ENCODE measurements at places on chromosomes 2 and 18.
A peak's percentile ranks its signal among the peaks of the same experiment; 100 is the strongest.

GRCh38 chr2:235725016-235725489 lies 231.2 kb downstream of the AGAP1 start:
- peak; percentile 42 for DNase-seq

DNA sequence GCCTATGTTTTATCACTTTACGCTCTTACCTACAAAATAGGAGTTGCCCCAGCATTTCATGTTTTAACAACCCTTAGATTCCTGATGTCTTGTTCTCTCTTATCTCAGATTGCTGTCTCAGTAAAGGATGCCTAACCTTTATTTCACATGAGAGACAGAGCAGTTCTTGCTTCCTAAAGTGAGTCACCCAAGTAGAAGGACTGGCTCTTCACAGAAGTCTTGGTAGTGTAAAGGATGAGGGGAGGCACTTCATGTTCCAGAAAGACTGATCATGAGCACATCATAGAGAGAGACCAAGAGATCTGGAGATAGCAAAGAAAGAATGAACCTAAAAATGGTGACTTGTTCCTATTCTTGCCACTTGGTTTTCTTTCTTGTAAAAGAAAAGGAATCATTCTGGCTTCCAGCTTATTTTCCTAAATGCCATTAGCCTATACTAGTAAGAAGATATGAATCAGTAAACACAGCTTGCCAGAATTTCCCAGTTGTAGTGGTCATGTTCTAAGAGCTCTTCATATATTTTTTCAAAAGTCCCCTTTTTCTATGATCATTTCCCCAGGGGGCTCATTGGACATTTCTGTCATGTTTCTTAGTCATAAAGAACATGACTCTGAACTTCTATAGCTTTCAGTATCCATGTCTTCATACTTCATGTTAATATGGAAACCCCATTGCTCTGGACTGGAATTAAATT lies 54.9 kb downstream of the MAPRE2 start:
- DNase-seq = no peak

DNA sequence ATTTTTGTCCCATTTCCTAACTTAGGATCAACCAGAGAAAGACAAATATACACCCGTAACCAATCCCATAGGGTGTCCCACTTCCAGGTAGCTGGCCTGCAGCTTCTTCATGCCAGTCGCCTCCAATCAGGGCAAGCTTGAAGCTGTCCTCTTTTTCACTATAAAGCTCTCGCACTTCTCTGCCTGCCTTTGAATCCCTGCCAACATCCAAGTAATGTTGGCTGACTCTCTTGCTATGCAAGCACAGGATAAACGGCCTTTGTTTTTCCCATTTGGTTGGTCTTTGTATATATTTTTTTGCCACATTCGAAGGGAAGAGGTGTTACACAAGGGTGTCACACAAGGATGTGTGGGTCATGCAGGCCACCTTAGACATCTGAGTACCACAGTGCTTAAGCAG lies 388.8 kb downstream of the CBLN2 start:
- no peak for DNase-seq

- no peak for DNase-seq
These were observed 373.1 kb upstream of the SYT4 start for GRCh38 chr18:43650426-43650825.

- DNase-seq = no peak
These were observed 4.6 kb downstream of the AFG3L2 start for GRCh38 chr18:12372406-12372805.

- peak; percentile 66 for DNase-seq
These were observed 28.3 kb upstream of the NTSR2 start for GRCh38 chr2:11698009-11698922.

DNA sequence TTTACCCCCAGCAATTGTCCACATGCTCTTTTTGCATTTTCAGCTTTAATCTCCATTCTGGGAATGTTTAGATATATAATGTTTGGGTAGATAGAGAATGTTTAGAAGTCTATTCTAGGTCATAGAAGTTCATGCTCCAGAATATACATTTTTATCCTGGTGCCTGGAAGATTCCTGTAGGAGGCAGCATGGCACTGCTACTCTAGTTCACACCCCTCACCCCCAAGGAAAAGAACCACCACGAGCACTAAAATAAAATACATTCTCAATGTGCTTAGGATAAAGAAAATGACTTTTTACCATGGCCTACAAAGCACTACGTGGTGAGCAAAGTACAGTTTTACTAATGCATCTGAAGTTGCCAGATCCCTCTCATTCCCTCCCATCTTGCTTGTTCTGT lies 53.8 kb downstream of the MYO1B start:
- DNase-seq = no peak

GRCh38 chr2:58155160-58155778 lies 85.9 kb downstream of the FANCL start:
- DNase-seq = no peak

- DNase-seq = peak; percentile 14
These were observed 105.0 kb upstream of the ALK start for GRCh38 chr2:30026091-30027055.

GRCh38 chr2:15040429-15041084 lies 408.0 kb downstream of the LRATD1 start:
- DNase-seq = no peak

GRCh38 chr2:62140426-62141141 lies 55.3 kb upstream of the B3GNT2 start:
- DNase-seq = no peak

DNA sequence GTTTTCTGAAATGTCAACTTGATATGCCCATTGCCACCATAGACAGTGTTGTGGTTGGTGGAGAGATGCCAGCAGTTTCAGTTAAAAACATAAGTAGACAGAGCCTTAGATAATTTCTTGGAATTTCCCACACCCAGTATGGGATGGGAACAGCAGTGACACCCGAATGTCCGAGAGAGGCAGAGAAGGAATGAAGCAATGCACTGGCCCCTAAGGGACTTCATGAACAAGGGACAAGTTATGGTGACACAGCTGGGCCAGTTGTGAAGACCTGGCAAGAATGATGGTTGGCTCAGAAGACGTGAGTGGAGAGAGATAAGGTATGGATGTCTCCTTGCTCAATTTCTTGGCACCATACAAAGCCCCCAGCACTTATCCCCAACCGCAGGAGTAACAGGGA lies 165.2 kb upstream of the APCDD1 start:
- no peak for DNase-seq

GRCh38 chr2:85540133-85540648 lies 1.2 kb downstream of the MAT2A start:
- DNase-seq = no peak

DNA sequence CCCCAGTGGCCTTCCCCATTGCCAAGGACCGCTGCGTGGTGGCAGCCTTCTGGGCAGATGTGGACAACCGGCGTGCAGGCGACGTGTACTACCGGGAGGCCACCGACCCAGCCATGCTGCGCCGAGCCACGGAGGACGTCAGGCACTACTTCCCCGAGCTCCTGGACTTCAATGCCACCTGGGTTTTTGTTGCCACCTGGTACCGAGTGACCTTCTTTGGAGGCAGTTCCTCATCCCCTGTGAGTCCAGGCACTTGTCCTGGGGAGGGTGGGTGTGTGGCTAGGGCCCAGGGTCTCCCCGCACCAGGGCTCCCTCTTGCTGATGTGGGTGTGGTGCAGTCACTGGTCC lies 31.9 kb downstream of the SNED1 start:
- no peak for DNase-seq

- DNase-seq = no peak
These were observed 47.2 kb downstream of the DYSF start for GRCh38 chr2:71500426-71501079.

DNA sequence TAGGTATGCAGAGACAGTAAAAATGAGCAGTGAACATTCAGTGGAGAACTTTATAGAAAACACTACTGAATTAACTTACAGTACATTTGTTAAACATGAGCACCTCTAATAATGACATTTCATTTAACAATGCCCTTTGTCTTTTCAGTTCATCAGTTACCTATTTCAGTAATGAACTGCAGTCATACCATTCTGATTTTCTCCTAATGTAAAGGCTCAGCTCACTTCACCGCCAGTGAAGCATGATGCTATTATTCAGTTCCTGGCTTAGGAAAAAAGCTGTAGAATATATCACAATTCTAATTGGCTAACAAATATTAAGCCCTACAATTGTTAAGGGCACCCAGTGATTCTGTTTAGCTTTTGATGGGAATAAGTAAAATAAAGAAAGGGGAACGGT lies 37.1 kb upstream of the CCDC93 start:
- no peak for DNase-seq

DNA sequence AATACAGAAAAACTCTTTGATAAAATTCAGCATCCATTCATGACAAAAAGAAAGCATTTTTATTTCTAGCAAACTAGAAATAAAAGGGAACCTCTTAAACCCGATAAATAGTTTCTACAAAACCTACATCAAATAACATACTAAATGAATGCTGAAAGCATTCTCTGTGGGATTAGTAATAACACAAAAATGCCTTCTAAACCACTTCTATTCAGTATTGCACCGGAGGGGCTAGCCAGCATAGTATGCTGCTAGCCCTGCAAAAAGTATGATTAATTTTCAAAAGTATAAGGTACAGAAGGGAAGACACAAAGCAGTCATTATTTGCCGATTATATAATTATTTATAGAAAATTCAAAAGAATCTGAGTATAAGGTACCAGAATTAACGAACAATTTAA lies 145.2 kb downstream of the DTNB start:
- DNase-seq = no peak

DNA sequence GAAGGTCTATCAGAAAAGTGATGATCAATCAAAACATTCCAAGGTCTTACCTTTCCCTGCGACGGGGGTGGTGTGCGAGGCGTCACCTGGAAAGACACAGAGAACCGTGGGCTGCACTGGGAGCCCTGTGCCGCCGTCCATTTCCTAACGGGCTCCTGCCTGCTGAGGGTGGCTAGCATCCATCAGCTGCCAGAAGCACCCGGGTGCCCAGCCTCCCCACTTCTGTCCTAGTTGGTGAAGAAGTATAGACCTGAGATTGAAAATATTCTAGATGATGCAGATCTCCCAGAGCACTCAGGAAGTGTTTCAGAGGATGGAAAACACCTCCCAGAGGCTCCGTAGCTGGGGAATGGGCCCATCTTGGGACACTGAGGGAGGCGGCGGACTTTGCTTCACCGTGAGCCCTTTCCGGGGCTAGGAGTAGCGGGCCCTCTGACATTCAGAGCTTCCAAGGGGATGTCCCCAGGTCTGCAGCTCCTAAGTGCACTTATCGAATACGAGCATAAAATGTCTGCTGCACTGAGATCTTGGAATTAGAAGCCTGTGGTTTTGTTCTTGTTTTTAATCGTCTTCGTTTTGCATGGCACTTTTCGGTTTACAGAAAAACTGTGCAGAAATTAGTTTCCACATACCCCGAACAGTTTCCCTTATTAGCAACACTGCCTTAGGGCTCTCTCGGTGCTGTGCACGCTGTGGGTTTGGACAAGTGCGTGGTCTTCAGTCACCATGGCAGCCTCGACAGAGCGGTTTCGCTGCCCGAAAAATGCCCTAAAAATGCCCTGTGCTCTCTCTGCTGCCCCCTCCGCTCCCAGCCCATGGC lies 143.5 kb downstream of the MBP start:
- no peak for DNase-seq

DNA sequence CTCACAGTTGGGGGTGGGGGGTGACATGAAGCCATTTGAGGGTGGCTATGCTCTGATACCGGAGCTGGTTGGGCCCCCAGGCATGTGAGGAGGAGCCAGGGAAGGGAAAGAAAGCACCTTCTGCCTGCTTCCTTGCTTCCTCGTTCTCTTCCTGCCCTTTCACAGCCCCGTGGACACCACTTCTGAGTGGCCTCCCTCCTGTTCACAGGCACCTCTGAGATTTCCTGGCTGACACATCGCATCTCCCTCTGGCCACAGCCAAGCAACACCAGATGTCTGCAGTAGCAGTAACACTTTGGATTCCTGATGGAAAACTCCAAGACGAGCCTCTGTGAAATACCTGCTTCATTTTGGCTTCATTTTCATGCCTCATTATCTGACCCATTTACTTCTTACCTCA lies 64.7 kb upstream of the ST3GAL5 start:
- peak; percentile 8 for DNase-seq

- DNase-seq = no peak
These were observed 15.2 kb upstream of the AGAP1 start for GRCh38 chr2:235478609-235479008.

GRCh38 chr2:18966131-18966530 lies 376.8 kb upstream of the NT5C1B start:
- no peak for DNase-seq

GRCh38 chr2:242046206-242046826 lies 176.8 kb downstream of the RTP5 start:
- no peak for DNase-seq

DNA sequence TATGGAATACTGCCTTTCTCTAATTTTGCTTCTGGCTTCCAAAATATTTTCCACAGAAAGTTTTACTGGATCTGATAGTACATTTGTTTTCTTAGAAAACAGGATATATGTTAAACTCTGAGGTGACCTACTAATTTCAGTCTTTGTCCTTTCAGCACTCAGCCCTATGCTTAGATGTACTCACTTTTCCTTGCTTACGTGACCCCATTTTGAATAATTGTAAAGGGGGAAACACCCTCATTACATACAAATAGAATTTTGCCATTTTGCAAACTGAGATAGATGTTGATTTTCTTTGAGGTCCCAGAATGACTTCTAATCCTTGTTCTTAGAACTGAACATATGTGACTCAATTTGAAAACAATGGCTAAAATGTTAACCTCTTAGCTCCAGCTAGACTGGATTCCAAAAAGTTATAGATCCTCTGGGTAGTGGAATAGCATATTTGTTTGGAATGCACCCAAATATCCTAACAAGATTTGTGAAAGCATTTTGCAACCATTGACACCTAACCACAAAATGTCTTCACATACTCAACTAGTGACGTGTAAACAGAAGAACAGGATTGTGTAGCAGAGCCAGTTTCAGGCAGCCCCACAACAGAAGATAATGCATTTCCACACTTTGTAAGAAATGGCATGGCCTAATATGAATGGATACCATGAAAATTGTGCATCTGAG lies 44.8 kb upstream of the EHBP1 start:
- no peak for DNase-seq

DNA sequence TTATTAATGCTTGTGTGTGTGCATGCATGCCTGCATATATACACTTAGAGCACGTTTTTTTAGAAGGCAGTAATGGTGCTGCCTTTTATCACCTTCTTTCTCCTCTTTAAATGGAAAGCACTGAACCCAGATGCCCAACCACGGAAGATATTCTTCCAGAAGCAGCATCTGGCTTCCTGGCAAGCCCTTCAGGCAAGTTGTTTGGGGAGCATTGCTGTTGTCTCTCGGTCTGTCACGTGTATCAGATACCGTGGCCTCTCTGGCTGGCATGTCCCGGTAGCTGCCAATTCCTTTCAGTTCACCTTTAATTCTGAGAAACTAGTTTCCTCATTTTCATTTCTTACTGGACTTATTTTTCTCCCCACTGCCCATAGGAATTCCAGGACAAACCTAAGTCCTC lies 587.8 kb downstream of the ARHGAP15 start:
- no peak for DNase-seq

DNA sequence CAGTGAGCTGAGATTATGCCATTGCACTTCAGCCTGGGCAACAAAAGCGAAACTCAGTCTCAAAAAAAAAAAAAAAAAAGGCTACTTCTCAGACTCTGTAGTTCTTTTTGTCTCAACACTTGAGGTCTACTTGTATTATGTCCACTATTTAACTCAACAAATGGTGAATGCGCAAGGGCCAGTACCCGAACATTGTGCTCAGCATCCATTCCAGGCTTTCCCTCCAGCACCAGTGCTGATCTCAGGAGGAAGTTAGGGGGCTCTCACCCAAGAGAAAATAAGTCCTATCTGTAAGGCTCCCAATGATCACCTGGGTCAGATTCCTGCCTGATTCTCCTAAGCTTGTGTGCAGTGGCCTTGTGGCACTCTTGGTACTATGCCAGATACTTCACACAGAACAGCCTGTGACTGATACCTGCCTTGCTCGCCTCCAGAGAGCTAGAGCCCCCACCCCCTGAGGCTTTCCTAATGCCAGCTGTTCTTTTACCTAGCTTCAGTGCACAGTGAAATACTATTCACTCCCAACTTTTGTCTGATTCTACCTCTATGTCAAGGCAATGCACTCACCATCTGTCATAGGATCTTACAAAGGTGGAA lies 74.9 kb downstream of the INO80D start:
- DNase-seq = no peak
